CD4-positive, CD25-positive, alpha-beta regulatory T cell (primary cell): ENCODE measurements at places on chromosomes 13 and 19. TPM values are rescaled to one million over a fixed set of nuclear protein-coding genes. Genes with fewer than 3 reads are reported as not detected.

IL12RB1 gene
- total RNA-seq: 60.4 TPM

MAST1 gene
- 0.94 TPM for total RNA-seq

GRCh38 chr13:29977476-29978120, 127.2 kb upstream of the UBL3 start:
- no peak for DNase-seq

DNA sequence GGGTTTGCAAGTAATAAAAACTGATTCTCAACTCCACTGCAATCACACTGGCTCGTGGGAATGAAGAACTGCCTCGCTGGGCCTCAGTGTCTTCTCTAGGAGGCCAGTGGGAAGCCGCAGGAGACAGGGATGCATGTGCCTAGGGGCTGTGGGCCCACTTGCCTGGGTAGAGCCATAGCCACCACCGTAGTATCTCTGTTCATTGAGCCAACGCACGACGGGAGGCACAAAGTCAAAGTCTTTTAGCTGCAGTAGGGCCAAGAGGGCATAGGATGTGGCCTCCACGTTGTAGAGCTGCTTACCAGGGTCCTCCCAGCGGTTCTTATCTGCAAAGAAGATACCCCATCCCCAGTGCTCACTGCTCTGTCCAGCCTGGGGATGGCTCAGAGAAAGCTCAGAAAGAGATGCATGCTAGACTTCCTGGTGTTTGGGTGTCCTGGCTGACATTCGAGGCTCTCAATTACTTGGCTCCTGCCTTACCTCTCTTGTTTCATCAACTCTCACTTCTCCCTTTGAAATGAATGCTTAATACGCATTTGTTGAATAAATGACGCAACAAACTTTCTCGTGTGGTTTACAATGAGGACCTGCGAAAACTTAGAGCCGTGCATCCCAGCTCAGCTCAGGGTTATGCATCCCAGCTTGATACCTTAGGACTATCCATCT, 16.1 kb upstream of the TNFSF14 start:
- DNase-seq: no peak

GRCh38 chr19:38003438-38004185, 96.6 kb downstream of the SIPA1L3 start:
- DNase-seq: no peak

DNA sequence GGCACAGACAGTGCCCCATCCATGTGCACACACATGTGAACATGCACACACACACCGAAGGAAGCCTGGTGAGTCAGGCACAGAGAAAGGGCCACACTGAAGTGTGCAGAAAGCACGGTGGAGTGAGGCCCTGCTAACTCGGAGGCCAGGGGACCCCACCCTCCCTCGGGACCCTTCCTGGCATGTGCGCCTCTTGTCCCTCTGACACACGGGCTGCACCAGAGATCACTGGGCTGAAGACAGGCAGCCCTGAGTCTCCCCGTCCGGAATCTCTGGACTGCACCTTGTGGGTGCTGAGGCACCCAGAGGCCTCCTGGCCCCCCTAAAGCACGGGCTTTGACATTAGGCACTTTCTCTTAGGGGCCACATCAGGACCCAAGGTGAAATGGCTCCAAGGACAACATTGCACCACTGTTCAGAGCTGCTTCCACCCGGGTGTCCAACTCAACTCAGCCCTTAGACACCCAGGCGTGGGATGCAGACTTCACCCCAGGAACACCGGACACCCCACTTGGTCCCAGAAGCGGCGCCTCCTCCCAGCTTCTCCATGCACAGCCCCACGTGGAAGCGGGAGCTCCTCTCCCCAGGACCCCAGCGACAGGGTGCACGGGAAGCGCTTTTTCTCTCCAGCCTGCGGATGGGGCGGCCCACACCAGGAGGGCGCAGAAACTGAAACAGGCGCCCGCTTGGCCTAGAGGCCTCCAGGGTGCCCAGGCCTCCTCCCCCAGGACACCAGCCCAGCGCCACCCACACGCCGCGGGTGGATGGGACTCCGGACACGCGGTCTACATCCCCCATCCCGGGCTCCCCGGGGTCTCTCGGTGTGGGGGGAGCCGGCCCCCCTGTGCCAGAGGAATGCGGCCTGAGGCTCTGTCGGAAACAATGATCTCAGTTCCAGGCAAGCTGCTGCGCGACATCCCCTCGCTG, 90.2 kb downstream of the SPACA7 start:
- no peak for DNase-seq

- no peak for DNase-seq
These were observed 195.2 kb downstream of the LHFPL6 start for GRCh38 chr13:39407786-39408185.

DNA sequence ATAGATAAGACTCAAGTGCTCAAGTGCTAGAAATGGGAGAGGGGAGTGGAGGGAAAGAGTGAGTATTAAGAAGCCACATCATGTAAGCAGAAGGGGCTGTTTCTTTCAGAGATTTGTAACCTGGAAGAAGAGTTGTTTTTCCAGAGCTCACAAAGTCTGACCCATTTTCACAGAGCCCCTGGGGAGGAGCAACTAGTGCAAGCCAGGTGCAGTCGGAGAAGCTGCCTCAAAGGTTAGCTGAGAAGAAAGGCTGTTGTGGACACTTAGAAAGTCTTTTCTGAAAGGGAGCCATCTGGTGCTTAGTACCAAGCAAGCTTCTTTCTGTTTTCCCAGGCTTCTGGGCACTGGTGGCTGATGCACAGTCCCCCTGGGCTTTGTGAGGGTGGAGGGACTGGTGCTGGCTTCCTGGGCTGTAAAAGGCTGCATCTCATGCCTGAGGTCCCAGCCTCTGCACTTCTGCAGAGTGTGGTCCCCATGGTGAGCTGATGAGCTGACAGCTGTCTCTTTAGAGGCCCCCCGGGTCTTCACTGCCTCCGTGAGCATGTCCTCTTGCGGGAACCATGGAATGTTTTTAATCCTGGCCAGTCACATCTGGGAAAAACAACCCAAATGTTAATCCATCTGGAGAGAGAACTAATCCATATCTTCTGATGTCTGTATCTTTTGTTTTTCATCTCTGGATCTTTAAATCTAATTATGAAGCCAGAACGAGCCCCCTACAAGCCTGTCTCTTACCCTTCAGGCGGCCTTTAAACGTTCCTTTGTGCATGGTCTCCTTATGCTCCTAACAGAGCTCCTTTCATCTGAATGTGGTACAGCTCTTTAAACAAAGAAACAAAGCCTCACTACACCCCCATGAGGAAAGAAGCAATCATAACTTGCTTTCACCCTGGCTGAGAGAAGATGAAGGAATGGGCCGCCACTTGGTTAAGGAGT, 40.2 kb downstream of the OLFM4 start:
- no peak for DNase-seq

DNA sequence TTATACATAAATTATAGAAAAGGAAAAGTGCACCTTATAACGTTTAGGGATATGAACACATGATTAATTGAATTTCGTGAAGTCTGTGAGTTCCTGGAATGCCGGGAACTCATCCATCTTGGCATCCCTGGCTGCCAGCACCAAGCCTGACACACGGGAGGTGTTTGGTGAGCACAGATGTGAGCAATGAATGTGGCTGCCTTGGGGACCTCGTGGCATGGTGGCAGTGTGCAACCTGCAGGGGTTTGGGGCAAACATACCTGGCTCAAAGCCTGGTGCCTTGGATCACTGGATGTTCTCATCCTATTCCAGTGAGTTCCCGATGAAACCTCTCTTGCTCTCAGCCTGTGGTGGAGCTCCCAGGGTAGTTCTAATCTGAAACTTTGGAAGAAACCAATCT, 10.4 kb upstream of the MAP2K2 start:
- no peak for DNase-seq

GRCh38 chr13:105918842-105919741, 616.4 kb downstream of the EFNB2 start:
- DNase-seq: no peak

- no peak for DNase-seq
These were observed 61.2 kb downstream of the ZAR1L start for GRCh38 chr13:32253911-32254399.

DNA sequence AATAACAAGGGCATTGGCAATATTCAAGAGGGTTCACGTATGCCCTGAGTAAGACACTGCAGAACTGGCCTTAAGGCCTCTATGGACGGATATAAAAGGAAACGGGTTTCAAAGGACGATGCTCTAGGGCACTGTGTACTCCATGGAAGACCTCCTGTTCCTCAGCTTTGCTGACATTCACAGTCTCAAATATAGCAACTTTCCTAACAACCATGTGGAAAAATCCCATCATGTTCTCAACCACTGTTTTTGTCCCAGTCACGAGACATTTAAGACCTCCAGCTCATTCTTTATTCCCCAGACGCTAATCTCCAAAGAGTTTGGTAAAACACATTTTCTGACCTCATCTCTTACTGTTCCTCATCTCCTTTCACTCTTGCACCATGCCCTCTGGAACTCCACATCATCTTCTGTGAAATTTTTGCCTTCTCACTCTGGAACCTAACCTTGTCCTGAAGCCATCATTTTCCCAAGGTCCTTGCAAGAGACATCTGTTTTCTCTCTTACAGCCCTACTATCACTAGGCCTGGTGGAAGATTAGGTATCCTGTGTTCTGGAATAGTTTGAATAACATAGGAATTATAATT, 37.6 kb downstream of the SPRY2 start:
- DNase-seq: no peak

- no peak for DNase-seq
These were observed 244.7 kb downstream of the COL4A1 start for GRCh38 chr13:110062077-110062776.
